ENCODE measurements at places on chromosomes 4 and X. TPM values are rescaled to one million over a fixed set of nuclear protein-coding genes. Genes with fewer than 3 reads are reported as not detected.

COQ2 gene
- 21.3 TPM for total RNA-seq

DUSP21 gene
- not detected for total RNA-seq

TLR10 gene
- not detected for total RNA-seq

CT83 gene
- not detected for total RNA-seq

ADGRL3 gene
- not detected for total RNA-seq

SHROOM2 gene
- not detected for total RNA-seq

CYTL1 gene
- total RNA-seq: not detected

SLIT2 gene
- total RNA-seq: not detected

HDX gene
- 1.6 TPM for total RNA-seq

SATL1 gene
- total RNA-seq: not detected

SCML1 gene
- total RNA-seq: 5.7 TPM

AKAP14 gene
- not detected for total RNA-seq

XAGE1B gene
- total RNA-seq: not detected

C4orf51 gene
- not detected for total RNA-seq

HSPA4L gene
- total RNA-seq: 0.16 TPM

TMPRSS11F gene
- not detected for total RNA-seq

SLC26A1 gene
- not detected for total RNA-seq

FLNA gene
- total RNA-seq: 1,371 TPM

NCAPG gene
- 92.5 TPM for total RNA-seq

TLR2 gene
- total RNA-seq: 1.4 TPM

ZCCHC18 gene
- total RNA-seq: 2.2 TPM

VCX3B gene
- not detected for total RNA-seq

TNIP3 gene
- 0.42 TPM for total RNA-seq

CTAG2 gene
- total RNA-seq: not detected

PDLIM5 gene
- total RNA-seq: 18.3 TPM

CRMP1 gene
- not detected for total RNA-seq

RRAGB gene
- 8.3 TPM for total RNA-seq

UGT2B10 gene
- not detected for total RNA-seq

APOO gene
- 28.3 TPM for total RNA-seq

FATE1 gene
- total RNA-seq: not detected

SLC25A43 gene
- total RNA-seq: 7.8 TPM

MYOZ2 gene
- not detected for total RNA-seq

RAB9B gene
- 0.29 TPM for total RNA-seq

CTAG1A gene
- total RNA-seq: not detected

MTMR8 gene
- total RNA-seq: 4.0 TPM

DOCK11 gene
- total RNA-seq: 66.0 TPM

APLN gene
- 2.7 TPM for total RNA-seq

SRPK3 gene
- total RNA-seq: not detected

CEP135 gene
- total RNA-seq: 16.4 TPM

MUC7 gene
- total RNA-seq: not detected

NEUROG2 gene
- not detected for total RNA-seq

MAPK10 gene
- total RNA-seq: not detected

DHRSX gene
- 16.2 TPM for total RNA-seq

TMPRSS11A gene
- total RNA-seq: not detected

AADAT gene
- not detected for total RNA-seq

GLUD2 gene
- 0.60 TPM for total RNA-seq

CCDC120 gene
- total RNA-seq: 5.4 TPM

GABRB1 gene
- not detected for total RNA-seq
